ELR (cell line): ENCODE measurements at places on chromosomes 5 and 9.

DNA sequence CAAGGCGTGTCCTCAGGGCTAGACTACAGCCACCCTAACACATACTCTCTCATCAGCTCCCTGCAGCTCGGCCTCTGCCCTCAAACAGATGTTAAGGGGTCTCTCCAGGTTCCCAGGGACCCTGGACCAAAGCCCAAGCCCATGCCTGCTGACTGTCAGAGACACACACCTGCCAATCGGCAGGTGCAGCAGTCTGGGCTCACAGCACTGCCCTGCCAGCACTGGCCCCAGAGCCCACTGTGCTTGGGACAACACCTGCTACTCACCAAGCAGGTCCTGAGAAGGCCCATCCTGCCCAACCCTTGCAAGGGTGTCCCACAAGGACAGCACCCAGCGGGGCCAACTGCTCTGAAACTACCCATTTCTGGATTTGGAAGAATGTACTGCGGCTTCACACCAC, 20.2 kb upstream of the ZDHHC11 start:
- DNase-seq = no peak

DNA sequence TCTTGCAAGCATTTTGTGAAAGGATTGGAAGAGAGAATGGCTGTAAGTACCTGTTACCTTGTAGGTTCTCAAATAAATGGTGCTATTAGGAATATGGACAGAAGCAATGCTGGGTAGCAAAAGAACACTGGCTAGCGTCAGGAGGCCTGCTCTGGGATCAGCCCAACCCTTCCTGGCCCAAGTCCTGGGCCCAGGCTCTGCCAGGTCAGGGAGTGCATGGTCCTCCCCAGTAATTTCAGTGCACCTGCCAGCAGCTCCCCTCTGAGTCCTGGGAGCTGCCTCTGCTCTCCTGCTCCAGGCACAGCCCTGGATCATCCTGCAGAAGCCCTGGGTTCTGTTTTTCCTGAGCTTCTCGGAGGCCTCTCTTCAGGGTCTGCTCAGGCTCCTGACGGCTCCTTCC, 89.5 kb upstream of the ARAP3 start:
- no peak for DNase-seq

DNA sequence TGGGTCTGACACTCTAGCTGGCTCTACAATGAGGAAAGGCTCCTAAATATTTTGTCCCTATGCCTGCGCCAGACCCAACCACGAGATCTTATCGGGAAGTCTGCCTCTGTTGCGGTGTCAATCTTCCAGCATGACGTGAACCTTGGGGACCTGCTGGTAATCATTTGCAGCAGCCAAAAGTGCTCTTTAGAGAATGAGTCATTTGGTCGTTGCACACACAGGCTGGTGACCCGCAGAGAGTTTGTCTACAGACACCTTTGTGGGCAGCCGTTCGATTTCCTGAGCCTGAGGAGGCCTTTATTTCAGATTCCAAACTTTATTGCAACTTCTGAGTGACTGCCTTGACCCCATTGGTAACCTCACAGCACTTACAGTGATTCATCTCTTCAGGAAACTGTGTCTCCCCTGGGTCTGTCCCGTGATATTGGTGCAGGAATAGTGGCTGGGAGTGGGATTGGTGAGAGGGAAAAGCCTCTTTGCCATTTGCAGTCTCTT, 326.1 kb downstream of the NSG2 start:
- peak; percentile 65 for DNase-seq

DNA sequence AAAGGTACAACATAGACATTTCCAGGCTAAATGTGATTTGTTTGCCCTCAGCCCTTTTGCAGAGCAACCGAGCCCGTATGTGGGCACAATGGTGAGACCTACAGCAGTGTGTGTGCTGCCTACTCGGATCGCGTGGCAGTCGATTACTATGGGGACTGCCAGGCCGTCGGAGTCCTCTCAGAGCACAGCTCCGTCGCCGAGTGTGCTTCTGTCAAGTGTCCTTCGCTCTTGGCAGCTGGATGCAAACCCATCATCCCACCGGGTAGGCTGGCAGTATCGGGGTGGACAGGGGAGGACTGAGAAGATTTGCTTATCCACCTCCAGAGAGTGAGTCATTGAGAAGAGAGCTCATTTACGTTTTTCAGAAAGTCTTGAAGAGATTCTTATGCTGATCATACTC, 17.8 kb upstream of the GLIPR2 start:
- no peak for DNase-seq

GRCh38 chr5:32017692-32018367, 156.3 kb downstream of the GOLPH3 start:
- DNase-seq = no peak

DNA sequence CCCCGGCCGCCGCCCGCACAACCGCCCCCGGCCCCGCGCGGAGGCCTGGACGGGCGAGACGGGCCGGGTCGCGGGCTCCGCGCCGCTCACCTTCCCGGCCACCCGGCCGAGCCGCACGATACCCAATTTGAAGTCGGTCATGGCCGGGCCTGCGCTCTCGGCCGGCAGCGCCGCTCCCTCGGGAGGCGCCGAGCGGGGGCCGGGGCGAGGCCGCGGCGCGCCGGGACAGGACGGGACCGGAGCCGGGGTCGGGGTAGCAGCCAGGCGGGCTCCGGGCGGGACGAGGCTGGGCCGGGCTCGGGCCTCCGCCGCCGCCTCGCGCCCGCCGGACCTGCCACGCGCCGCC, 216 bp downstream of the ZMYND19 start:
- no peak for DNase-seq

- peak; percentile 56 for DNase-seq
Observed at GRCh38 chr9:121499427-121500164, at the start of gene GGTA1. Gene GGTA1 (minus strand): TSS chr9:121499844. CDS start chr9:121467922, 31,922 bp downstream.
